Articular chondrocyte of knee joint (primary cell): ENCODE measurements at places on chromosomes 6 and 20. TPM values are rescaled to one million over a fixed set of nuclear protein-coding genes. Genes with fewer than 3 reads are reported as not detected.

The PPIL6 gene
- 3.9 and 6.2 TPM in 2 replicates for total RNA-seq

The NKX2-2 gene
- total RNA-seq = not detected in 2 replicates

The MAS1 gene
- not detected in 2 replicates for total RNA-seq

The EMILIN3 gene
- total RNA-seq = not detected in 2 replicates

The REM1 gene
- total RNA-seq = 0.76 and 0.78 TPM in 2 replicates

The CYP21A2 gene
- 0.13 TPM in 1 of 2 replicates, not detected in the other for total RNA-seq

The PREX1 gene
- total RNA-seq = 3.8 and 10.9 TPM in 2 replicates

The DLK2 gene
- 0.11 TPM in 1 of 2 replicates, not detected in the other for total RNA-seq

The KHDRBS2 gene
- total RNA-seq = not detected in 2 replicates

The KIF6 gene
- total RNA-seq = 0.76 and 0.78 TPM in 2 replicates

The RBBP8NL gene
- total RNA-seq = not detected in 2 replicates

The FHL5 gene
- not detected in 2 replicates for total RNA-seq

The ID1 gene
- 154 and 364 TPM in 2 replicates for total RNA-seq

The OR2B6 gene
- not detected in 2 replicates for total RNA-seq

The CD93 gene
- total RNA-seq = 0.13 and 0.54 TPM in 2 replicates

The OGFR gene
- total RNA-seq = 29.9 and 35.9 TPM in 2 replicates

The TMEM217 gene
- 2.6 and 3.3 TPM in 2 replicates for total RNA-seq

The WFDC10B gene
- not detected in 2 replicates for total RNA-seq

The B4GALT5 gene
- total RNA-seq = 19.3 and 20.2 TPM in 2 replicates

The LBP gene
- 0.54 and 2.1 TPM in 2 replicates for total RNA-seq

The SNAP91 gene
- total RNA-seq = 0.32 and 0.52 TPM in 2 replicates

The INSM1 gene
- not detected in 2 replicates for total RNA-seq

The MARCKS gene
- total RNA-seq = 158 and 169 TPM in 2 replicates

The PRDM1 gene
- total RNA-seq = 1.7 and 2.2 TPM in 2 replicates

The DYNLT2 gene
- total RNA-seq = 1.5 and 2.1 TPM in 2 replicates

The FAM8A1 gene
- total RNA-seq = 43.7 and 50.0 TPM in 2 replicates

The PLG gene
- total RNA-seq = not detected in 2 replicates

The SEMG1 gene
- not detected in 2 replicates for total RNA-seq

The ACSS1 gene
- 4.5 and 8.2 TPM in 2 replicates for total RNA-seq

The PSORS1C2 gene
- not detected in 2 replicates for total RNA-seq

The TRIM31 gene
- total RNA-seq = not detected in 2 replicates

The GNAS-AS1 gene
- 0.32 and 0.39 TPM in 2 replicates for total RNA-seq

The IL17F gene
- total RNA-seq = not detected in 2 replicates

The CFAP61 gene
- not detected in 2 replicates for total RNA-seq

The KCNK5 gene
- 0.65 and 0.76 TPM in 2 replicates for total RNA-seq
